Upper lobe of left lung (tissue), 6 donors: ENCODE measurements at places on chromosomes 7 and 10. TPM values are rescaled to one million over a fixed set of nuclear protein-coding genes. Genes with fewer than 3 reads are reported as not detected.

Gene MMP21
- not detected for total RNA-seq

Gene AKR1C8
- total RNA-seq, result 9.4 TPM

Gene SRRM3
- 1.0 TPM for total RNA-seq

Gene ZNF487
- 6.0 TPM for total RNA-seq

Gene POLL
- 29.2 TPM for total RNA-seq

Gene KCP
- not detected for total RNA-seq

Gene AOAH
- total RNA-seq, result 26.8 TPM

Gene TRIM50
- total RNA-seq, result 0.13 TPM

Gene IGFBP1
- total RNA-seq, result not detected

Gene KEL
- total RNA-seq, result 13.0 TPM

Gene GFRA1
- 9.2 TPM for total RNA-seq

Gene LRRC18
- total RNA-seq, result not detected

Gene CYP3A4
- total RNA-seq, result 1.5 TPM

Gene KCNK18
- total RNA-seq, result not detected

Gene PLAU
- 9.9 TPM for total RNA-seq

Gene SHOC2
- total RNA-seq, result 35.9 TPM

Gene AKR1C3
- total RNA-seq, result 130 TPM

Gene LYZL2
- not detected for total RNA-seq

Gene RHOBTB1
- 11.0 TPM for total RNA-seq
